HuH-7 (cell line): ENCODE measurements at places on chromosomes 6 and 20.

DNA sequence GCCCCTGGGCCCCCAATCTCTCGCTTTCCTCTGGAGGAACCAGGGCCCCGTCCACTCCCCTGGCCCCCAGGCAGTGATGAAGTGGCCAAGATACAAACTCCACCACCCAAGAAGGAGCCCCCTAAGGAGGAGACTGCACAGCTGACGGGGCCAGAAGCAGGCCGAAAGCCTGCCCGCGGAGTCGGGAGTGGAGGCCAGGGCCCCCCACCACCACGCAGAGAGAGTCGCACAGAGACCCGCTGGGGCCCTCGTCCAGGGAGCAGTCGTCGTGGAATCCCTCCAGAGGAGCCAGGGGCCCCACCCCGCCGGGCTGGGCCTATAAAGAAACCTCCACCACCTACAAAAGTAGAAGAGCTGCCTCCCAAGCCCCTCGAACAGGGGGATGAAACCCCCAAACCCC lies 10.7 kb downstream of the PRRC2A start:
- DNase-seq = no peak

DNA sequence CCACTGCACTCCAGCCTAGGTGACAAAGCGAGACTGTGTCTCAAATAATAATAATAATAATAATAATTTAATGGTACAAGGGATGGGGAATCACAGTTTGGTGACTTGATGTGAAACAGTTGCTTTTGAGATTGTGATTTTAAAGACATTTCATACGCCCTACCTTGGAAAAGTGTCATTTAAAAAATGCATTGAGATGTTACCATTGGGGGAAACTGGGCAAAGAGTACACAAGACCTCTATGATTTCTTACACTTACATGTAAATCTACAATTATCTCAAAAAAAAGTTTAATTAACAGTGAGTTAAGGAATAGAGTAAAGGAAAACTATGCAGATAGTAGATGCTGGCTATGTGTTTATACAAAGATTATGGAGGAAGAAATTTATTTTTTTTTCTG lies 22.3 kb downstream of the ADTRP start:
- DNase-seq = no peak

DNA sequence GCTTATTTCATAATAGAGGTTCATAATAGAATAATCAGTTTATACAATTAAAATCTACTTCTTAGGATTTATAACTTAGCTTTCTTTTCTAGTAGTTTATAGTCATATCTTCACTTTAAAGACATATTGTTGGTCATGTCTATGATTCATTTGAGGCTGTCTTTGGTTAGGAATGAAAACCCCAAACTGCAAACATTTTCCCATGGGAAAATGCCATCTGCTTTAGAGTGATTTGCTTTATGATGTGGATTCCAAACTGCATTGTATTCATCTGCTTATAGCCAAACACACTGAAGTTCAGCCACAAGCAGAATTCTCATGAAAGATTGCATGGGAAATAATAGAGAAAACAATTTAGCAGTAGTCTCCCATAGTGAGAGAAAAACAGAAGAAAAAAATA lies 128.0 kb downstream of the RFPL4B start:
- no peak for DNase-seq

GRCh38 chr6:26156105-26156849 lies 69.0 kb downstream of the HFE start:
- peak; percentile 53 for DNase-seq

- no peak for DNase-seq
Observed at GRCh38 chr6:20236909-20237600, 24.8 kb upstream of the MBOAT1 start.

DNA sequence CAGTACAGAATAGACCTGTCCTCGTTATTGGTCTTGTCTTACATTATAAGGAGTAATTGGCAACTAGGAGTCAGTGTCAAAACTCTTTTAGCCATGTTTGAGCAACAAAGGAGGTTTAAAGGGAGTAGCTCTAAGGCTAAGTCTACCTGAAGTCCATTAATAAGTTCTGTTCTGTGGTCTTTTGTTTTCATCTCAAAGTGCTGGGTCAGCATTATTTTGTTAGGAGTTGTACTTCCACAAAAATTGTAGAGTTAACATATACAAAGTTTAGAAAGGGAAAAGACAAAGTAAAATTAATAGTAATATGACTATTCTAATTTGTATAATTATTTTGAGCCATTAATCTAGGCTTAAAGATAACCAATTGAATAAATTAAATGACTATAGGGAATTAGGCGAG lies 12.7 kb upstream of the SENP6 start:
- DNase-seq = no peak

DNA sequence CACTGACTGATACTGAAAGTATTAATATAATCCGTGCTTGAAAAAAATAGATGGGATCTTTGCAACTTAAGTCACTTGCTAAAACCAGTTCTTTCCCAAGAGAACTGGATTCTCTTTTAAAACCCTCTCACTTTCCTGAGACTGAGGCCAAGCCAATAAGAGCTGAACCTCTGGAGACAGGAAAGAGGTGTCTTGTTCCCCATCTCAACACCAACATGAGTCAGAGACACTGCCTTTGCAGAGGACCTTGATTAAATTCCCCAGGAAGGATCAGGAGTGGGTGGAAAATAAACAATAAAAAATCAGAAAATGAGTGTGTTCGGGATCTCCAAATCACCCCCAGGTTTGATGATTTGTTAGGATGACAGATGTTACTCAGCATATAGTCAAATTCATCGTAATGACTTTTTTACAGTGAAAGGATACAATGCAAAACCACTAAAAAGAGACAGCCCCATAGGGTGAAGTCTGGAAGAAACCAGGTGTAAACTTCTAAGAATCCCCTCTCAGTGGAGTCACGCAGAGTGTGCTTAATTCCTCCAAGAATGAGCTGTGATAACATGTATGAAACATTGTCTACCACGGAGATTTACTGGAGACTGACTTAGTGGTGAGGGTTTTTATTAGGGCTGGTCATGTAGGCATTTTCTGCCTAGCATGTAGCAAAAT lies 122.8 kb upstream of the BEND3 start:
- no peak for DNase-seq

- DNase-seq = peak; percentile 16
Observed at GRCh38 chr6:14638906-14639761, 521.6 kb downstream of the CD83 start.

GRCh38 chr6:6729971-6730370 lies 141.5 kb downstream of the LY86 start:
- DNase-seq = no peak
